ENCODE measurements at places on chromosomes 6 and 20.

- no peak for DNase-seq
These were observed 24.6 kb downstream of the TBXT start for GRCh38 chr6:166143011-166143410.

DNA sequence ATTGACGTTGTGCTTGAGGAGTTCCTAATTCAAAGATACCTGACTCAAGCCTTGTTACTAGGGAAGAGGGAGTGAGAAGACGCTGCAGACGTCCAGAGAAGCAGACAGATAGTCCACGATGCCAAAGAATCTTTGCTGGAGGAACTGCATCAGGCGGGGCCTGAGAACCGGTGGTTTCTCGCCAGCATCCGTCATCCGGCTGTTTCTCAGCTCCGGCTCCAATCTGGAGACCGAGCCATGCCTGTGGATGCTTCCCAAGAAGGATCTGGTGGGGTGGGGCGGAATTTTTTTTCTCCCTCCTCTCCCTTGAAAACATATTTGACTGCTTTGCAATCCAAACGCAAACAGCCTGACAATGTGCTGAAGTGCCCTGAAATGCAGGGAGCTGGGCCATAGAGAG, 125.8 kb upstream of the SRSF6 start:
- DNase-seq: no peak

DNA sequence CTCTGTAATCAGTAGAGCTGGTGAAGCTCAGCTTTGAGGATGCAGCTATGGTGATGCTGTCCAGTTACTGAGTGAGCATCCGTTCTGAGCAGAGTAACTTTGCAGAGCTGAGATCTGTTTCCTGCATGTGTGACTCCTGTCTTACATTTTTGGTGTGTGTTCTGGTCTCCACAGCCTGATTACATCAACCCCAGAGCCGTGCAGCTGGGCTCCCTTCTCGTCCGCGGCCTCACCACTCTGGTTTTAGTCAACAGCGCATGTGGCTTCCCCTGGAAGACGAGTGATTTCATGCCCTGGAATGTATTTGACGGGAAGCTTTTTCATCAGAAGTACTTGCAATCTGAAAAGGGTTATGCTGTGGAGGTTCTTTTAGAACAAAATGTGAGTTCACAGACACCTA, 81.6 kb downstream of the FAM120B start:
- DNase-seq: no peak

- DNase-seq: no peak
These were observed 370.2 kb upstream of the EPHA7 start for GRCh38 chr6:93789532-93789931.

All from inflammatory macrophage treated with lipopolysaccharide for 4 hours (primary cell).